NCI-H510A (cell line): ENCODE measurements at places on chromosomes 7 and 10.
A peak's percentile ranks its signal among the peaks of the same experiment; 100 is the strongest.

DNA sequence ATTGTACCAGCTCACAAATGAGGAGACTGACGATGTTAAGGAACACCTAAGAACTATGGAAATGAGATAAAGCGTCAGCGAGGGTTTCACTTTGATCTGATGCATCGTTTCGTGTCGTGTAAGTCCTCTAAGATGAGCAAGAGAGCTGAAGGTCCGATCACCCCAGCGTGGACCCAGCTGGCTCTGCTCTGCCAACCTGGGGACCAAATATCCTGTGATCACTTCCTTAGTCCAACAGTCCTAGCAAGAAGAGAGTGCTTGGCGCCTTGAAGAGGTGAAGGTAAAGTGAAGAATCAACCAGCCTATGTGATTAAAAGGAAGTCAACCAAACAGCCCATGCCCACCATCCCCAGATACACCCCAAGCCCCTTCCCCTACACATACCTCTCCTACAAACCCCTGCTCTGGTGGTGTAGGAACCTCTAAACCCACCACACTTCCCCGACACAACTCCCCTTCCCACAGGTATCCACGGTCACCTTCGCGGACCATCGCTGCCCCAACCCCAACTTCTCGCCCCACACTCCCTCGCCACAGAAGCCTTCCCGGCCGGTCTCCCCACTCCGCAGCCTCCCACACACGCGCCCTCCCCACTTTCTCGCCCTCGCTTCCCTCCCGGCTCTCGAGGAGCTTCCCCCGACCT, 722 bp downstream of the UPF2 start:
- DNase-seq: no peak

DNA sequence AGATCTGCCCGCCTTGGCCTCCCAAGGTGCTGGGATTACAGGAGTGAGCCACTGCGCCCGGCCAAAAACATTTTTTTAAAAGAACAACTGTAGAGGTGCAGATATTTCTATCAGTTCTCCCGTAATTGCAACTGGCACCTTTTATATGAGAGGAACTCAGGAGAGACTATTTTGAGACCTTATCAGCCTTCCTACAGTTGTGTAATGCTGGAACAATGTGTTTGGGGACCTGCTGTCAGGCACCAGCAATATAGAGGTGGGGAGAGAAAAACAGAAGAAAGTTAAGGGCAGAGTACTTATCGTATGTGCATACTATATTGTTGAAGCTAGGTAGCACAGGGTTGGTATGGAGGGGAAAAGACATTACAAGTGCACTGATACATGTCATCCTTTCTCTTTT, 343.8 kb upstream of the ANKRD30A start:
- DNase-seq: no peak

DNA sequence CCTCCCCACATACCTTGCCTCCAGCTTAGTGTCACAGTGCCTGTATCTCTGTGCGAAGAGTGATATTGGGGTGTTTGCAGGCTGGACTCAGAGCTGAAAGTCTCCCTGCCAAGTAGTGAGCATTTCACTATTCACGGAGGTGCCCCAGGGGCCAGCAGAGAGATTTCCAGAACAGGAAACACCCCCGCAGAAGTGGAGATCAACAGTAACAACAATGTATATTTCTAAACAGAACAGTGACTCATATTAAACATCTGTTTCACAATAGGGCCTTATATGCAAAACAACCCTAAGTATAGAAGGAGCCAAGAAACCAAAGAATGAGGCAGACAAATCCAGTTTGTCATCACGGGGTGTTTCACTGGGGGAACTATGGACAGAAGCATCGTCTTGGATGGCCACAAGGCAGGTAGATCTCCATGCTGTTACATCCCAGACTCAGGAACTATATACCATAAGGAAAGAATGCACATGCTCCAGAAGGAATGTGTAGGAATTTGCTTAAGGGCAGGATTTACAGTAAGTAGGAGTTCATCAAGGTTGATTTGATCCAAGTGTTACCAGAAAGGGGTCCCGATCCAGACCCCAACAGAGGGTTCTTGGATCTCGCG, 29.3 kb upstream of the CCL24 start:
- DNase-seq: no peak

DNA sequence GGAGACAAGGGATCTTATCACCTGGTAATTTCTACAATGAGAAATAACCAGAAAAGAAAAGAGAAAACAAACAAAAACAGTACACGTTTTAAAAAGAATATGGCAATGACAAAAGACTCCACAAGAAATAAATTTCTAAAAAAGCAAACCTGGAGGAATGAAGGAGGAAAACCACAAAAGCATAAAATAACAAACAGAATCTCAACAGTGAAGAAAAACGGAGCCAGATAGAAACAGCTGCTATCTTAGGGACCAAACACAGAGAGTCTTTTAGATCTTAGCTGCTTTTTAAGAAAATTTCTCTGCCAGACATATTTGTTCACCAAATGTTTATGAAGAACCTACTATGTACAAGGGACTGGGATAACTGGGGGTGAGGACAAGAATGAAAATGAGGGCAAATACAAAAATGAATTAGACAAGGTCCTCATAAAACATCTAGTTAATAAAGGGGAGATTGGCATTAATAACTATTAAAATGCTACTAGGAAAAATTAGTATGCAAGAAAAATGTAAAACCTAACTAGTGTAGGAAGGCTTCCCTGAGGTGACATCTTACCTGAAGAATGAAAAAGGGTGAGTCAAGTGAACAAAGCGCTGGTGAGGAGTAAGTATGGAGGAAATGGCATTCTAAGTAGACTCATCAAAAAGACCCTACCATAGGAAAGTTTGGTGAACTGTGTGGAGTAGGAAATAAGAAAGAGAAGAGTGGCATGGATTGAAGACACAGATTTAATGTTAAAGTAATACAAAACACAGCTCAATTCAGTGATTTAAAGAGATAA, 34.3 kb downstream of the WASL start:
- no peak for DNase-seq

DNA sequence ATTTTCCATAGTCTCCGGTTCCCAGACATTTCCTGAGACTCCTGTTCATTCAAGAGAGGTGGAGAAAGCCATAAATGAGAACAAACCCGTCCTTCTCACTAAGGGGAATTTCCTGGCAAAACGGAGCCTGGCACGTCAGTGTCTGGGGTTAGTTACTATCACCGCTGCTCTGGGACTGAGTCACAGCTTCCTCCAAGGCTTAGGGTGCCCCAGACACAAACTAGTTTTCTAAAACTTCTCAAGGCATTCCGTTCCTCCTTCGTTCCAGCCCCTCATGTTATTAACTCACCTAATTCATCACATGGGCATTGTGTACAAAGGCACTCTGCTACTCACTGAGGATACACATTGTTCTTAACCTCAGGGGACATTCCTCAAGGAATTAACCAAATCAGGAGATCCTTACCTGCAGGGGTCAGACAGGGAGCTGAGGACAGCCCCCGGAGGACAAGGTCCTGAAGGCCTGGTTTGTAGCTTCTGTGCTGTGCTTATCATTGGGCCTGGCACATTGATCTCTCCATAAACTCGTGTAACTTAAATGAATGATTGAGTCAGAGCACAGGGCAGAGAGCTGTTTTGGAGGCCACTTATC, 103.0 kb upstream of the KLF6 start:
- DNase-seq: no peak

DNA sequence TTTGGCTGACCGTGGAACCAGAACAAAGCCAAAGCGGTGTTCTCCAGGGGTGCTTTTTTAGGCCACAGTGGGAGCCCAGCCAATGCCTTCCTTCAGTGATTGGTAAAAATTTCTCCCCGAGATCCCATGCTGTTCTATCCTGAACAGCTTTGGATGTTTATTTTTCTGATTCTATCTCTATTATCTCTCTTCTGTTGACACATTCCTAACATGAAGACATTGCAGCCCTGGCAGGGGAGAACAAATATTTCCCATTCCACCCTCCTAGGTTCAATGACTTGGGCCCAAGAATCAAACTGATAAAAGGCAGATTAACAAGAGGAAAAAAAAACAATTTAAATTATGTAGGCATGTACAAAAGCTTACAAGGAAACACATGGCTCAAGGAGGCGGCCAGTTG, 162.7 kb downstream of the PFKFB3 start:
- DNase-seq: no peak

GRCh38 chr10:34505338-34505737, 309.8 kb downstream of the PARD3 start:
- no peak for DNase-seq

DNA sequence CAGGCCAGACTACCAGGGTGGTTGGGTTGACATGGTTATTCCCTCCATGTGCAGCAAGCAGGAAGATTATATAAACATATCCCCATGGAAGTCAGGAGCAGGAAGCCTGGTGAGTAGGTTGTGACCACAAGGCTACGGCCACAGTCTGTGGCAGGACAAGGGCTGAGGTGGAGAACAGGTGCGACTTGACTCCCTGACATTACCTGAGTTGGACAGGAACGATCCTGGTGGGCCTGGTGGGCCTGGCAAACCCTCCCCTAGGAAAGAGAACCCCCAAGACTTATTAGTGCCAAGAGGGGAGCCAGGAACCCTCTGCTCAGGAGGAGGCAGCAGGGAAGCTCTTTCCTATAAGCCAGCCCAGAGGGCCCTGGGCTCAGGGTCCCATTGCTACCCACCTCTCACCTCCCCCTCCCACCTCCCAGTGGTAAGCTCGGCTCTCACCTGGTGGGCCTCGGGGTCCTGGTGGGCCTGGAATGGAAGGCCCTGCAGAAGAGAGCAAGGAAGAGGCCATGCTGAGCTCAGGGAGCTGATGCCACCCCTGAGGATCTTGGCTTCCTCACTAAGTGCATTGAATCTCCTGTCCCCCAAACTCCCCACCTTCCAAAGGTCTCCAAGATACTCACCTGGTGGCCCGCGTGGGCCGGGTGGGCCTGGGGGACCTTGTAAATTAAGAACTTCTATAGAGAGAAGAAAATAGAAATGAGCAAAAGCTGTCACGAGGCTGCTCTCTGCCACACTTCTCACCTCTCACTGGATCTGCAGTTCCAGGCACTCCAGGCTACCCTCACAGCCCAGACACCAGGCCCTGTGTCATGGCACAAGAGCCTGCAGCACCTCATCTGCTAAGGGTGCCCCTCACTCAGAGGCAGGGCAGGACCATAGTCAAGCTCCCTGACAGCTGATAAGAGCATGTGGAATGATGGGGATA, 44.6 kb downstream of the COL17A1 start:
- no peak for DNase-seq

- no peak for DNase-seq
These were observed 32.2 kb downstream of the MRPS33 start for GRCh38 chr7:140982508-140982907.

- no peak for DNase-seq
These were observed 102.8 kb downstream of the PIP4K2A start for GRCh38 chr10:22611425-22612115.

- peak; percentile 51 for DNase-seq
These were observed 327.6 kb downstream of the TNS3 start for GRCh38 chr7:47254081-47254977.

DNA sequence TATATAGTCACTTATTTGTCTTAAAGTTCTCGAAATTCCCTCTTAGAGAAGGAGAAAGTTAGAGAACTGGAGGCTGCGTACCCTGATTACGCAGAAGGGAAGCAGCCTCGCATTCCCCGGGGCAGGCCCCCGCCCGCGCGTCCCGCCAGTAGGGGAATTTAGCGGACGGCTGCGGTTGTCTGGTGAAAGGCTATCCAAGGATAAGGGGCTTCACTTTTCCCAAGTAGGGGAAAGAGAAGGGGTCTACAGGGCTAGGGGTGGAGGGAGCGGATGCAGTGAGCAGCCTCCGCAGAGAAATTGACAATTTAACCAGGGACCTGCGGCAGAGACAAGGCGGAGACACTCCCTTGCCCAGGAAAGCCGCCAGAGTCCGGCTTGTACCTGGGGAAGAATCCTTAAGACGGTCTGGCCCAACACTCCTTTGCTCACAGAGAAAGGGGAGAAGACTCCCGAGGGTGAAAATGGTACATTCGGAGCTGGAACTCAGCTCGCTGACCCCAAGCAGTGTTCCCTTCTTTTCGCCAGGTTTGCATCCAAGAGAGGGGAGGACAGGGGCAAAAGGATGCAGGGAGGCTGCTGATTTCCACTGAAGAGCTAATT, 994 bp upstream of the MAGI2 start:
- DNase-seq: no peak

DNA sequence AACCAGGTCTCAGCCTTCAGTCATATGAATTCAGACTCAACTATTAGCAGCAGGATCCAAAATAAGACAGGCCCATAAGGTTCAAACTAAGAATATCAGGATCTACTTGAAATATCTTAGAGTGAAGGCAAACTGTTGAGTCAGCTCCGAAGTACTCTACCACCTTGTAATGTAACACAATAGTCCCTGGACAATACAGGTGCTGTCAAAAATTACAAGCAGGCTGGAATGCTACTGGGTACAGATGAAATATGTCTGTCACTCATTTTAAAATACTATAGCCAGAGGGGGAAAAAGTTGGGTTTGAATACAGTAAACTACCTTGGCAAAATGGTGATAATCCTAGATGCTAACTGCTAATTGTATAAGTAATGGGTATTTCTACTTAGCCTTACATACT, 6.8 kb downstream of the PAXIP1 start:
- DNase-seq: no peak

DNA sequence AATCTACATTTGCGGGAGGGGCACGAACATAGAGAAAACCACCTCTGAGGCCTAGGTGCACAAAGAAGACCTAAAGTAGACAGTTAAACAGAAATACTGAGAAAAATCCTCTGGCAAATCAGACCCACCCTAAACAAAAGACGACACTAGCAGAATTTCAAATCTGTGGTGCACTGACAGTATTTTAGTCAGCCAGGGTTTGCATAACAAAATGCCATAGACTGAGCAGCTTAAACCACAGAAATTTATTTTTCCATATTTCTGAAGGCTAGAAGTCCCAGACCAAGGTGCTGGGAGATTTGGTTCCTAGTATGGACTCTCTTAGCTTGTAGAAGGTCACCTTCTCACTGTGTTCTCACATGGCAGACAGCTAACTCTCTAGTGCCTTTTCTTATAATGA, 26.3 kb downstream of the IPMK start:
- DNase-seq: no peak

- DNase-seq: no peak
These were observed 14.0 kb downstream of the ANKIB1 start for GRCh38 chr7:92259610-92260247.

DNA sequence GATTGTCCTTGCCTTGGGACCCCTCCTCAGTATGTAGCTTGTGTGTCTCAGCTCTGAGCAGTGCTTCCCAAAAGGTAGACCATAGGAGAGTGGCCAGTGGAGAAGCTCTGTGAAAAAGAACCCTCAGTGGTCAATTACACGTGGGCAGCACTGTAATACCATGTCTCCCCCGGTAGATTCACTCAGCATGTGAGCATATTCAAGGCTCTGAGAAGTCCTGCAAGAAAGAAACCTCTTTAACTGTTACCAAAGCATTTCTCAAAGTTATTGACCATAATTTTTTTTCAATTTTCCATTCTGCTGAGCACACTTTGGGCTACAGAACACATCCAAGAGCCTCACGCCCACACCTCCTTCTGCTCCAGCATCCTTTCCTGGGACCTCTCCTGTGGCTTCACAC, 143.1 kb downstream of the RGS10 start:
- no peak for DNase-seq

DNA sequence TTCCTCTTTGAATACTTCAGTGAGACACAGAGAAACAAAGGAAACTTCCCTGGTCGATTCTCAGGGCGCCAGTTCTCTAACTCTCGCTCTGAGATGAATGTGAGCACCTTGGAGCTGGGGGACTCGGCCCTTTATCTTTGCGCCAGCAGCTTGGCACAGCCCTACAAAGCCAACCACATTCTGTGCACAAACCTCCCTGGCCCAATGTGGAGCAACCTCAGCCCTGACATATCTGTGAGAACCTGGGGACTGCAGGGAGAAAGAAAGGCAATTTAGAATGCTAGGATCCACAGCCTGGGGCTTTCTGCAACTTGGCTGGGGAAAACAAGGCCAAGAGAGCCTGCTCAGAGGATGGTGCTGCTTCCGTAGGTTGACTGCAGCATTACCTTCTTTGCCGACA, 63.5 kb upstream of the PRSS58 start:
- no peak for DNase-seq
